ENCODE measurements at places on chromosomes 3 and 15.
A peak's percentile ranks its signal among the peaks of the same experiment; 100 is the strongest.

GRCh38 chr15:64653757-64654156, 121.6 kb downstream of the RBPMS2 start:
- peak; percentile 3 for DNase-seq

GRCh38 chr3:154510780-154511179, 80.8 kb upstream of the GPR149 start:
- no peak for DNase-seq

DNA sequence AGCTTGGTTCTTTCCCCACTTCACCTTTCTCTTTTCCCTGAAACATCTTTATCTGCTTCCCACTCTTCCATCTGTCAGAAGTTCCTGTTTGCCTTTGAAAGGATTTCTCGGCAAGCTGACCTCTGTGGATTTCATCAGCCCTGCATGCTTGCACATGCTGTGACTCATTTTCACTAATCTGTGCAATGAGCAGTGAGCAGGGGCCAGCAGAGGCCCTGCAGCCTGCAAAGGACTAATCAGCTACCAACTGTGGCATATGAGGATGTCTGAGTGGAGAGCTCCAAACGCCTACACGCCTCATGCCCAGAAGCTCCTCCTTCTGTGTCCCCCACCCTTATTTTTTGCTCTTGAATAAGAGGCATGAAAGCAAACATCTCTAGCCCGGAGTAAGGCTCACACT, 333.0 kb upstream of the SEMA6D start:
- no peak for DNase-seq

DNA sequence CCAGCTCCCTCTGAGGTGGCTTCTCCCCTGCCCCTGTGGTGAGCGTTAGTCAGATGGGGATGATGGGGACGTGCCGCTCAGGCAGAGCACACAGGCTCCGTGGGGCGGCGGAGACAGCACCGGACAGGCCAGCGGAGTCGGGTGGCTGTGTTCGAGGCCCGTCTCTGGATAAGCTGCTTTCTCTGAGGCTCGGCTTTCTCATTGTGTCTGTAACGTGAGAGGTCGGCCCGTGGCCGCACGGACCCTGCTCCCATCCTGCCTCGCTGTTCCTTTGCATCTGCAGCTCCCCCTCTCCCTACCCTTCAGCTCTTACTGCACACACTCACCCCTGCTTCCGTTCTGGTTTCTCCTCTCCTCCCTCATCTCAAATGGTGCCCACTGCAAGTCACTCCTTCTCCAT, 62.5 kb downstream of the FAM43A start:
- no peak for DNase-seq

- peak; percentile 100 for DNase-seq
These were observed 5.9 kb downstream of the NUP210 start for GRCh38 chr3:13414040-13414729.

DNA sequence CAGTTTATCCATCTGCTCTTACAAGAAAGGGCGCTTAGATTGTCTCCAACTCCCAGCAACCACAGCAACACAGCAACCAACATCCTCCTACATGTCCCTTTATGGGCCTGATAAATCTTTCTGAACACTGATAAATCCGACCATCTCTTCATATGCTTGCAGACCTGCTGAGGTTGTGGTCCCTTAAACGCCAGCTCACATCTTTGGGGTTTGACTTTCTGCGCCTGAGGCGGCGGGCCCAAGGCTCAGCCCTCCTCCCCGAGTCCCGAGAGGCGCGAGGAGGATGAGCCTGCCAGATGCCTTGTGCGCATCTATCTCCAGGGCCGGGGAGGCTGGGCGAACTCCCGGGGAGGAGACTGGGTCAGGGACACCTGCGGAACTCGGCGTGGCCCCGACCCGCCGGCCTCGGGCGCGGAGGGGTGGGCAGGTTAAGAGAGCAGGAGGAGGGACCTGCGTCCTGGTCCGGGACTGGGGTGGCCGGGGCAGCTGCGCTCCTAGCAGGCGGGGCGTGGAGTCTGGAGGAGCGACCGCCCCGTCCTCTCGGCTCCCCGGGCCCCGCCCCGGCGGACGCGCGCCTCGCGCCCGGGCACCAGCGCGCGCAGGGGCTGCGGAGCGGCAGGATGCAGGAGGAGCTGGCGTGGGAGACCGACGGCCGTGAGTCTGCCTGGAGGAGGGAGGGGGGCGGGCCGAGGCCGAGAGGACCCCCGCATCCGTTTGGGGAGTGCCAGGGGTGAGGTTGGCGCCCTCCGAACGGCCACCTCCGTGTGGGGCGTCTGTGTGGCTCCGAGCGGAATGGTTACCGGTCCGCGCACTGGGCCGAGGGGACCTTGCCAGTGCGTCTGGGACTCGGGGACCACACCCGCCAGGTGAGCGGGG, at the start of gene ANKDD1A:
TSS of gene ANKDD1A (plus strand) at position 592 of the 876 bp plus-strand sequence. CDS start at position 621, 29 bp downstream.
- no peak for DNase-seq

DNA sequence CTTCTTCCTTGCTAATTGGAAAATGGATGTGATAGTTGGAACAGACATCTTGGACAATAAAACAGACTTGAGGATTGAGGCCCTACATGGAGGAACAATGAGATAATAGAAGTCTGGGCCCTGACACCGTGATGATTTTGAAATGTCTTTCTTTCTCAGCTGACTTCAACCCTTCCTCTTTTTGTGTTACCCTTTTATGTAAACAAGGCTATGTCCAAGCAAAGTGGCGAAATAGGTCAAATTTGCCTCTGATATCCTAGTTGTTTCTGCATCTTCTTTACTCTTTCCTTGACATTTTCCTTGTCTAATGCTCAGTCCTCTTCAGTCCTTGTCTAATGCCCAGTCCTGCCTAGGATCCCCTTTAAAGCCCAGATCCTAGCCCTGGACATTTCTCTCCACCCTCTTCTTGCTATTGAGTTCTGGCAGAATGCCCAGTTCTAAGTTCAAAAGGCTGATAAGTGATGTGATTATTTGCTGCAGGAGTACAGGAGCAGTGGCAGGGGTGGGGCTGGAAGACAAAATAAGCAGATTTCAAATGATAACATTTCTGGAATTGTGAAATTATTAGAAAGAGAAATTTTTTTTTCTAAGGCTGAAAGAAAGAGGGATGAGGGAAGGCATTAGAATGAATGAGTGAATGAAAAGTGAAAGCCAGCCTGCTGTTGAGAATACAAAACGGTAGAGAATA, 6.5 kb upstream of the VPS8 start:
- DNase-seq: peak; percentile 98

DNA sequence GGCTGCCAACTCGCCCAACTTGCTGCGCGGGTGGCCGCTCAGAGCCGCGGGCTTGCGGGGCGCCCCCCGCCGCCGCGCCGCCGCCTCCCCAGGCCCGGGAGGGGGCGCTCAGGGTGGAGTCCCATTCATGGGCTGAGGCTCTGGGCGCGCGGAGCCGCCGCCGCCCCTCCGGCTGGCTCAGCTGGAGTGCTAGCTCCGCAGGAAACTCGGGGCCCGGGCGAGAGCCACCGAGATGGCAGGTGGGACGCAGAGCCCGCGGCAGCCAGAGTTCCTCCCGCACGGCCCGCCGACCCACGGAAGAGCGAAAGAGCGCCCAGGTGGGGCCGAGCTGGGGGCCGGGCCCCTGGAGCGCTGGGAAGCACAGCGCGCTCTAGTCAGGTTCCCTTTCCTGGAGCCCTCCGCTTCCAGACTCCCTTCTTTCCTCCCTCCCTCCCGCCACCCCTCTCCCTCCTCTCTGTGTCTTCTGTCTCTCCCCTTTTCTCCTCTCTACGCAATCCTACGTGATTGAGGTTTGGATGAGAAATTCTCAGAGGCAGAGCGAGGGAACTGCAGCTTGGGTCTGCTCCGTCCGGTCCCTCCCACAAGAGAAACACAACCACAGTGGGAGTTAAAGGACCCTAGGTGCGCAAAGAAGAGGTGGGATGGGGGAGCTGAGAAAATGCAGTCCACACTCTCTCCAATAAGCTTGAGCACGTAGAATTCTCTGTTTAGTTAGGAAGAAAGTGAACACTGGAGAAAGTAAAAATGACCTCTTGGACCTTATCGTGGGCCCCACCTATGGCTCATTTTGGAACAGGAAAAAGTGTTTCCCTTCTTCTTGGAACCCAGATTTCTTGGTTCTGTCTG, 317.3 kb downstream of the FGF12 start:
- DNase-seq: no peak

DNA sequence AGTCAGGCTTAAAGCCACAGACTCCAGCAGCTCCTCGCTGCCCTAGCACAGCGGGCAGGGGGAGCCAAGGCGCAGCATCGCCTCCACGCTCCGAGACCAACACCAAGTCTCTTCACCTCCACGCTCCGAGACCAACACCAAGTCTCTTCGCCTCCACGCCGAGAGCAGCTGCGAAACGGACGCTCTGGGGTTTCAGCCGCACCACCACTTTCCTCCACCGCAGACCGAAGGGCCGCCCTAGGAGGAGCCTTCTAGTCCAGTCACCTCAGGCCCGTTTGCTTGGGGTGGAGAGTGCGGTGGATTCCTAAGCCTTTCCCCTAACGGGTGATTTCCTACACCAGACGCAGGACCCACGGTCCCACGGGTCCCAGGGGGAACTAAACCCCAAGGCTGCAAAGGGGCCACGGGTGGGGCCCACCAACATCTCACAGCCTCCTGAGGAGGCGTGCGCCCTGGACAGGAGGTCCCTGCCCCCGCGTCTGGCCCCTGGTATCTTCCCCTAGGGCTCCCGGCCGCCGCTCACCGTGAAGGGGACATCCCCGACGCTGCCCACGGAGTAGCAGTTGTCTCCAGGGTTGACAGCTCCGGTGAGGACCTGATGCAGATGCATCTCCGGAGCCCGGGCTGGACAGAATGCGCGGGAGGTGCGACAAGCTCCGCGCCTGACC, 501 bp downstream of the DMXL2 start:
- peak; percentile 44 for DNase-seq

- DNase-seq: peak; percentile 76
These were observed 33.0 kb downstream of the MBNL1 start for GRCh38 chr3:152301745-152302181.

GRCh38 chr3:115862099-115862498, 238.8 kb downstream of the GAP43 start:
- DNase-seq: no peak

DNA sequence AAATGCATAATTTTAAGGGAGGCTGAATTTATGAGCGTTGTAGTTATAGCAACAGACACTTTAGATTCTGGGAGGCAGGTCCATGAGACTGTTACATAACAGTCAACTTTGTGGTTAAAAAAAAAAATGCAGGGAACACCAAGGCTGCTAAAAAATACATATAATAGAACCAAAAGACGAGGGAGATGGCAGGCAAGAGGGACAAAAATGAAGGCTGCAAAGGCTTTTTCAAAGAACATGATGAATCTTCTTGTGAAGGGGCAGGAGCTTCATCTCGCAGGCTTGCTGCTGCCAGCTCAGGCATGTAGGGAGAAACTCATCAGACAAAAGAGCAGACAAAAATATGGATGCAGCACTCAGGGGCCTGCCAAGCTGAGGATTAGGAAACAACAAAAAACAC, 243.9 kb downstream of the SHQ1 start:
- DNase-seq: no peak

- no peak for DNase-seq
These were observed 130.3 kb downstream of the CHDH start for GRCh38 chr3:53715815-53716483.

- DNase-seq: no peak
These were observed 74.4 kb upstream of the HES1 start for GRCh38 chr3:194061421-194062030.

All from AML-193 (cell line).